ENCODE measurements at places on chromosomes 4 and X.

DNA sequence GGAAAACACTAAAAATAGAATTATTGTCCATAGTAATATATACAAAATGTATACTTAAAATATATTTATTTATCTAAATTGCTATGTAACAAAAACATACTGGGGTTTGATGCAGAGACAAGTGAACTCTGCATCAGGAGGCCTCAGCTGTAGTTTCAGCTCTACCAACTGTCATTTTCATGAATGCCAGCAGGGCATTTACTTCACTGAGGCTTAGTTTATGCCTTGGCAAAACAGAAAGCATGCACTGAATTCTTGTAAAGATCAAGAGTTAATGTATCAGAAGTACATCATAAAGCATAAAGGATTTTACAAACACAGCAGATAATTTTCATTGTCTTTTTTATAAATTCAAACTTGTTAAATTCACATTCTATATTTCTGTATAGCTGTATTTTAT is 577.0 kb downstream of the C4orf33 start:
- DNase-seq = no peak
- H3K4me3 ChIP-seq = no peak overlapping the region
- no peaks in the 10 kb centered on the region for H3K27me3 ChIP-seq
- H3K27ac ChIP-seq = no peak overlapping the region
- no peaks in the 10 kb centered on the region for H3K4me1 ChIP-seq
- no peaks in the 10 kb centered on the region for H3K36me3 ChIP-seq

DNA sequence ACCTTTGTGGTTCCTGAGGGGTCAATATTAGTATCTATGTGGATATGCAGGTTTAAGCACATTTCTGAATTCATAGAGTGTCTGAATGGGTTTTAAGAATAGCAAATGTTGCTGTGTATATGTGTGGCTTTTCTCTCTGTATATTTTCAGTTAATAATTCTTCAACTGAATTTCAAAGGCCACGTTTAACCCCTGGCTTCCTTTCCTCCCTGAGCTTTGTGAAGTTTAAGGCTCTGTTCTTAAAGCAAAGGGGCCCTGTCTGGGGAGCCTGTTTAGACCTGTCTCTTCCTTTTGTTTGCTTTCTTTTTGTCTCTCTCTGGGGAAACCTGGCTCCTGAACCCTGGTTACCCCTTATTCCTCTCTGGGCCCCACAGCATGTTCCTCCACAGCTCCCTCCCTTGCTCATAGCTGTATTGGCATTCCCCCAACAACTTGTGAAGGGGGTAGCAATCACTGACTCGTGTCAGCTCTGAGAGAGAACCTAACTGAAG is 139.1 kb downstream of the COL4A6 start:
- no peaks in the 10 kb centered on the region for H3K27me3 ChIP-seq
- peaks cover 6% of the 10 kb centered on the region for H3K4me1 ChIP-seq
- H3K4me3 ChIP-seq = no peak overlapping the region
- H3K36me3 ChIP-seq = no peaks in the 10 kb centered on the region
- no peak overlapping the region for H3K27ac ChIP-seq

DNA sequence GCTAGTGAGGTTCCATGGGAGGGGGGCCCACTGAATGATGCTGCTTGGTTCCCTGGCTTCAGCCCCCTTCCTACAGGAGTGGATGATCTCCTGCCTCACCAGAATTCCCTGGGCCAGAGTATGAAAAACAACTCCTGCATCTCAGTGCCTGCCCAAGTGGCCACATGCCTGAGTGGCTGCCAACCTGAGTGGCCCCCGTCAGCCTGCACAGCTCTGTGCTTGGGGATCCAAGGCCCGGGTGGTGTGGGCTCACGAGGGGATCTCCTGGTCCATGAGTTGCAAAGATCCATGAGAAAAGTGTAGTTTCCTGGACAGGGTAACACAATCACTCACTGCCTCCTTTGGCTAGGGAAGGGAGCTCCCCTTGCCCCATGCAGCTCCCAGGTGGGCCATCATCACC is 17.1 kb downstream of the STPG2 start:
- no peaks in the 10 kb centered on the region for H3K4me1 ChIP-seq
- DNase-seq = no peak
- no peaks in the 10 kb centered on the region for H3K27me3 ChIP-seq
- H3K4me3 ChIP-seq = no peak overlapping the region
- H3K27ac ChIP-seq = no peak overlapping the region

DNA sequence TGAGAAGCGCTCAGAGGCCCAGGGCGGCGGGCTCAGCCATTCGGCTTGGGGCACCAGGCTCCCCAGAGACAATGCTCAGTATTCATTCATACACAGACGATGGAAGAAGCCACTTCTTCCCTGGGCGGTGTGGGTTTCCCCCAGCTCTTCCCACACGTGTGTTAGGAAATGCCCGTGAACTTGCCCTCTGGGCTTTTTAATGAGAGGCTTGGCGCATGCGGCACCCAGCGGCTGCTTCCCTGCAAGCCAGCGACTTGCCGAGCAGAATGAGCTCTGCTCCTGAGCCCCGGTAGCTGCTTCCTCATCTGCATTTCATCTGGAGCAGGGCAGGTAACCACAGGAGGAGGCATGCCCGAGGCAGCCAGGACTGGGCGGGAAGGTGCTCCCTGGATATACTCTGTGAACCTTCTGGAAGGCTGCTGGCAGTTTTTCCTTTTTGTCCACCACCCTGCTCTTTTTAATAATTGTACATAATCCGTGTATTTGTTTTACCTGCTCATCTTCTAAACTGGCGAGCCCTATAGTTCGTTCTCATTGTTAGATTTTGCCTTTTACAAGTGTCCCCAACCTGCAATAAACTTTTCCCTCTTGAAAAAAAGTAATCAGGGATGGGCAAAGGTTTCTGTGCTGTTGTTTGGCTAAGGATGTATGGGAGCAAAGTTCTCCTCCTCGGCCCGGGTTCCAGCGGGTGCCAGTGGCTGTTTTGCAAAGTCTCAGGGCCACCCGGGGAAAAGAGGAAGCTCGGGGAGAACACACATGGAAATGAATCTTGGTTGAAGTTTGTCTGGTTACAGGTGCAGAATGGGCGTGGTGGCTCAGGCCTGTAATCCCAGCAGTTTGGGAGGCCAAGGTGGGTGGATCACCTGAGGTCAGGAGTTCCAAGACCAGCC is 178.8 kb downstream of the DCLK2 start:
- no peak overlapping the region for H3K27ac ChIP-seq
- H3K4me1 ChIP-seq = no peaks in the 10 kb centered on the region
- no peaks in the 10 kb centered on the region for H3K36me3 ChIP-seq
- no peaks in the 10 kb centered on the region for H3K27me3 ChIP-seq
- DNase-seq = no peak

- H3K4me1 ChIP-seq = no peaks in the 10 kb centered on the region
- no peak overlapping the region for H3K4me3 ChIP-seq
- H3K27me3 ChIP-seq = no peaks in the 10 kb centered on the region
- no peak overlapping the region for H3K27ac ChIP-seq
Measured at GRCh38 chr4:159871141-159871540, 768.3 kb downstream of the RAPGEF2 start.

DNA sequence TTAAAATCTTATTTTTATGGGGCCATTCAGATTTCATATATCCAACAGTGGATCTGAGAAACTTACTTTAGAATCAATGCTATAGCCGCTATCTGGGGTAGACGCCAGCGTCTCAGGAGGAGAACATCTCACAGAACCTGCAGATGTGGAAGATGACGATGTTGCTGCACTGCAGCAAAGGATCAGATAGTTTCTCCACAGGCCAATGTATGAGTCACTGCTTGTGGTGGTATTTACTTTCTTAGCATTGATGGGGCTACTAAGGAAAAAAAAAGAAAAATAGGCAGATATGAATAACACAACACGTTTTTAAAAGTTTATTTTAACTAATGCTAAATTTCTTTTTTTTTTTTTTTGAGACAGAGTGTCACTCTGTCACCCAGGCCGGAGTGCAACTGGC is 85.9 kb downstream of the ZAR1 start:
- H3K27ac ChIP-seq = no peak overlapping the region
- H3K27me3 ChIP-seq = no peaks in the 10 kb centered on the region
- no peak overlapping the region for H3K4me3 ChIP-seq
- no peaks in the 10 kb centered on the region for H3K4me1 ChIP-seq

DNA sequence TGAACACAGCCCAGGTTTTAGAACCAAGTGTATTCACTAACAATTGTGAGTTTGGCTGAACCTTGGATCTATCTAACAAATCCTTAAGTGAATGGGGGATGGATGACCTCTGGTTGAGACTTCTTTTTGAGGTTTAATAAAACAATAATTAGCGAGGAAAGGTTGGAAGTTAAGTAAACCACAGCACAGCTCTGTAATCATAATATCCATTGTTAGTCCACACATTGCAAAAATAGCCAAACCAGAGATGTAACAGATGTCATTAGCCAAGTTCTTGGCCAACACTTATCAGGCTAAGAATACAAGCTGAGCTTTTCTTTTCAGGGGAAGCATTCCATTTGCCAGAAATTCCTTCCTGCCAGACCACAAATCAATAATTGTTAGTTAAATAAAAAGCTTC is 59.1 kb downstream of the FREM3 start:
- H3K4me1 ChIP-seq = no peaks in the 10 kb centered on the region
- no peaks in the 10 kb centered on the region for H3K27me3 ChIP-seq
- no peaks in the 10 kb centered on the region for H3K36me3 ChIP-seq
- no peak overlapping the region for H3K27ac ChIP-seq
- DNase-seq = no peak
- H3K4me3 ChIP-seq = no peak overlapping the region

GRCh38 chrX:47561659-47562151 is 700 bp downstream of the ARAF start:
- peak overlapping the region; percentile 89 for H3K27ac ChIP-seq
- peaks cover 15% of the 10 kb centered on the region for H3K4me1 ChIP-seq
- no peaks in the 10 kb centered on the region for H3K27me3 ChIP-seq
- H3K36me3 ChIP-seq = peaks cover 4% of the 10 kb centered on the region
- peak overlapping the region; percentile 82 for H3K4me3 ChIP-seq
